ENCODE measurements at places on chromosomes 11 and 22.

DNA sequence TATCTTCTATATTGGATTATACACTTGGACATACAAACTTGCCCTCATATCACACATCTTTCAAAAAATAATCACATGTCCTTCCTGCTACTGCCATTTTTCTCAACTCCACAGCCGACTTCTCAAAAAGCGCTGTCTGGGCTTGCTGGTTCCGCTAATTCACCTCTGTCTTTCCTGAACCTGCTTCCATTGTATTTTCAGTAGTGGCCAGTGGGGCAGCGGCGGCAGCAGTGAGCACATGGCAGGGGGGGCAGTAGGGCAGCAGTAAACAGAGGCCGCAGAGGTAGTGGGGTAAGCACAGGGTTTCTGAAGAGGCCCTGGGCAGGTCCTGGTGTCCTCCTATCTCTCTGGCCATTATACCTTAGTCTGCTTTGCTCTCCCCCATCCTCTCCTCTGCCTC is 126.3 kb downstream of the RRAS2 start:
- DNase-seq, result no peak

DNA sequence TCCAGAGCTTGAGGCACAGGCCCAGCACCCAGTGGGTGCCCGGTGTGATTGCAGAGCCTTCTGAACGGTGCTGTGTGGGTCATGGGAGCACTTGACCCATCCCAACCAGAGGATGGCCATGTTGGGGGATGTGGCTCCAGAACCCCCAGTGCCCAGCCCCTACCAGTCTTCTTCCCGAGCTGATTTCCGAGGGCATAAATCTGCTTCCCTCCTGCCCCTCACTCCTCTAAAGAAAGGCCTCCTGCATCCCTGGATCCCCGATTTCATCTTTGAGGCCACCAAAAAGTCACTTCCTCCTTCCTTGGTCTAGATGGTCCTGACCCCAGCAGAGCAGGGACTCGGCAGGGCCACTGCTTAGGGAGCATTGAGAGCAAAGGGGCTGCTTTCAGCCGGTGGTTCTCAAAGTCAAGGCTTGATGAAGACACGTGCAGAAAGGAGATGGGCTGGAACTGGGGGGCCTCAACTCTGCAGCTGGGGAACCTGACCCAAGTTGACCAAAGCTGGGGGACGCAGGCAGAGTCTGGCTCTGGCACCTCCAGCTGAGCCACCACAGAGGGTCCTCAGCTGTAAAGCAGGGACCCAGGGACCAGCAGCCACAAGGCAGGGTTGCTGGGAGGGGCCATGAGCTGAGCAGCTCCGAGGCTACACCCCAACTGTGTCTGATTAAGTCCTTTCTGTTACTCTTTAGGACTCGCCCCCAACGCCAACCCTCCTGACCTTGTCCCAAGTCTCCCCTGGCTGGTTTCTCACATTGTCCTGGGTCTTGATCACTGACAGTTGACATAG is 56.6 kb downstream of the LINC01488 start:
- no peak for DNase-seq

DNA sequence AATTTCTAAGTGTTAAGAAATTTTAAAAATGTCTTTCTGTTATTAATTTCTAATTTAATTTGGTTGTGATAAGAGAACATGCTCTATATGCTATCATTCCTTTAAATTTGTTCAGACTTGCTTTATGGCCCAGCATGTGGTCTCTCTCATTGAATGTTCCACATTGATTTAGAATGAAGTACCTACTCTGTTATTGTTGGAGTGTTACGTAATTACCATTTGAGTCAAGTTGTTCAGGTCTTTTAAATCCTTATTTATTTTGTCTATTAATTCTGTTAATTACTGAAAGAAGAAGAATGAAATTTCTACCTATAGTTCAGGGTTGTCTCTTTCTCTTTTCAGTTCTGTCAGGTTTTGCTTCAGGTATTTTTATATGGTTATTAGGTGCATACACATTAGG is 57.0 kb downstream of the PRMT3 start:
- no peak for DNase-seq

- DNase-seq, result no peak
These were observed 19.7 kb downstream of the SLC37A2 start for GRCh38 chr11:125082611-125083311.

DNA sequence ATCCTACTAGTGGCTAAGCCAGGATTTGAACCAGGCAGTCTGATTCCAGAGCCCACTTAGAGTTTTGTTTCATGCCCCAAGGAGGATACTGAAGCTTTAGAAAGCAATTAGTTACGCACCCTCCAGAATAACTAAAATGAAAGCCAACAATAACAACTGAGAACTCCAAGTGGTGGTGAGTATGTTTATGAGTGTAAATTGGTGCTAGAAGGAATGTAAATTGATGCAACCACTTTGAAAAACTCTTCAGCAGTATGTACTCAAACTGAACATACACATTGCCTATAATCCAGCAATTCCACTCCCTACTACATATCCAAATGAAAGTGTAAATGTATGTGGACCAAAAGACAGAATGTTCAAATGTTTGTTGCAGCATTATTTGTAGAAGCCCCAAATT is 6.7 kb upstream of the ARL14EP start:
- DNase-seq, result no peak

- no peak for DNase-seq
These were observed 36.9 kb upstream of the TMEM123 start for GRCh38 chr11:102489186-102490145.

GRCh38 chr11:120333801-120334200 is 2.4 kb upstream of the ARHGEF12 start:
- DNase-seq, result no peak

DNA sequence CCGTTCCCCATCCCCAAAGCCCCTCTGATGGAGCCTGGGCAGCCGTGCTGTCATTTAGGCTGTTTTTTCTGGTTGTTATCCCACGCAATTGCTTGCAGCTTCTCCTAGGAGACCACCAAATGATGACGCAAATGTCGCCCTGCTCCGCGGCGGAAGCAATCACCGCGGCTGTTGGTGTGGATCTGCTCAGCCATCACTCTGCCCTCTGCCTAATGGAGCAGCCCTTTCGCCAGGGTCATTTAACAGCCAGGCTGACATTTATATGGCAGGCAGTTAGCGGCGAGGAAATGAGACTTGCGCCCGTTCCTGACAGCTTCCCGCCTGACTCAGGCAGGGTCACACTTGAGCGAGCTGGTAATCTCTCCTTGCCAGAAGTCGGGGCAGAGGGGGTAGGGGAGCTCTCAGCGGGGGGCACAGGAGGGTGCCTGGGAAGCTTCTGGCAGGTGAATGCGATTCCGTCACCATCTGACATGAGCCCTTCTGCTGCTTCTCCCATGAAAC is 97.9 kb upstream of the RTL6 start:
- DNase-seq, result no peak

- no peak for DNase-seq
These were observed 389 bp upstream of the CASP12 start for GRCh38 chr11:104898685-104899013.

- no peak for DNase-seq
These were observed 12.8 kb downstream of the ETS1 start for GRCh38 chr11:128574576-128575011.

GRCh38 chr11:455566-456147 is 5.6 kb downstream of the PTDSS2 start:
- DNase-seq, result no peak

DNA sequence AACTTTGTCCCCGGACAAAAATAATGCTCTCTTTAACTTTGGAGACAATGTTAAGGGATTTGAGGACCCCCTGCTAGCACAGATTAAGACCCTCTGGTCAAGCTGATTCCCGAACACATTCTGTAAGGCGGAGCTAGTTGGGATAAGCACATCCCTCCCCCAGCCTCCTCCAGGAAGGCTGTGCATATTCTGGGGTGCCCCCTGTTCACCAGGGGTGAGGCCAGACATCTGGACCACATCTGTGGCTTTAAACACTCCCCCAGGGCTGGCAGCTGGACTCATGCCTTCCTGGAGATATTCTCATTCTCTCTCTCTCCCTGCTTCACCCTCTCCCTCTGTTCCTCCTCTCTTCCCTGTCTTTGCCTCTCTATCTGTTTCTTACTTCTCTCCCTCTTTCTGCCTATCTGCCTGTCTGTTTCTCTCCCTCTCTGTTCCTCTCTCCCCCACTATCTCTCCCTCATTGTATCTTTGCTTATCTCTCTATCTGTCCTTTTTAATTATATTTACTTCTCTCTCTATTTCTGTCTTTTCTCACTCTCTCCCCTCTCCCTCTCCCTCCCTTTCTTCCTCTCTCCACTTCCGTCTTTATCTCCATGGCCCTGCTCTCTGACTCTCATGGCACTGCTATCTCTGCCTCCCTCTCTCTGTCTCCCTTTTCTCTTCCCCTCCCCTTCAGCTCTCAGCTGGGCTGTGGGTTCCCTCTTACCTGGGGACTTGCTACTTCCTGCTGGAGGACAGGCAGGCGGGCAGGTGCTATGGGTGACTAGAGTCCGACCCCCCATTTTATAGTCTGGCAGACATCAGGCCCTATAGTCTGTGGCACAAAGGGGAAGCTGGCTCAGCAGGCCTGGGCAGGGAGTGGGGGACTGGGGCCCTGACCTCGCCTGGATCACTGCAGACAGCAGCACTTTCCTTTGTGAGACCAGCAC is at the start of gene CRYBB1:
Gene CRYBB1 (minus strand): TSS at position 757 of the 929 bp plus-strand sequence. CDS start 1,708 bp downstream, outside the sequence.
- no peak for DNase-seq

GRCh38 chr11:112822478-112823274 is 138.5 kb upstream of the NCAM1 start:
- DNase-seq, result no peak

DNA sequence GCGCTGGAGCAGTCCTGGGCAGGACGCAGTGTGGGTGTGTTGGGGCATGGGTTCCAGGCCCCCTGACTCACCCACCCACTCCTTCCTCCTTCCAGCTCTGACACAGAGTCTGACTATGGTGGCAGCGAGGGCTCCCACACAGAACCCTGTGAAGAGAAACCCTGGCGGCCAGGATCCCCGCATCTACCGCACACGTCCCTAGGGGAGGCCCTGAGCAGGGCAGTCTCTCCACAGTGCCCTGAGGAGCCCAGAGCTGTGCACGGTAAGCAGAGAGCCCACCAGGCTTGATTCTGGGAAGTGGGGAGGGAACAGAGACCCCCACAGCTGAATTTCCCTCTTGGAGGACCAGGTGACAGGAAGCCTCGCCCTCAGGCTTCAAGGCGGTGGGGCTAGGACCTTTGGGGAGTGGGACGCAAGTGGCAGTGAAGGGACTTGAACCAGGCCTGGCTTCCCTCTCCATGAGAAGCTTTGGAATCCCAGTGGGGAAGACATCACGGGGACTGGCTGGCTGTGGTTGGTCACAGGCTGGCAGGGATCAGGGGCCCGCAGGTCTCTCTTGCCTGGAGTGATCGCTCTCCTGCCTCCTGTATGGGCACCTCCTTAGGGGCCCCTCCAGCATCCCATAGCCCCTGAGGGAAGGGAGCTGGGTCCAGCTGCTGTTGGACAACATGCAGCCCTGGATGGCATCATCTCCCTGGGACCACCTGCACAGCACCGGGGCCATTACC is 96.4 kb upstream of the PARVA start:
- DNase-seq, result no peak

DNA sequence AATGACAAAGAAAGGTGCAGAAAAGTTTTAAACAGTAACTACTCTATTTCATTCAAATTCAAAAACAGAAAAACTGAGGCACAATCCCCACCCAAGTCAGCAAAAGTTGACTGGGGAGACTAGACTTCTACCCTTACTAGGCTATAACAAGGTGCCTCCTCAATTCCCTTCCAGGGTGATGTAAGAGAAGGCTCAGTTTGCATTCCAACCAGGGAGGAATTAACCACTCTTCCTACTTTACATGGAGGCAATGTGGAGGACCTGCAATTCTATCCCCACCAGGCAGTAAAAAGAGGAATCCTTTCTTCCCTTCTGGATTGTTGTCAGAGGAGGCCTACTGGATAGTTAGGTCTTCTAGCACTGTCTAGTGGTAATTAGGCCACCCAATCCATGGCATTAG is 26.1 kb downstream of the TYR start:
- no peak for DNase-seq

GRCh38 chr11:3955299-3955665 is 99.8 kb downstream of the STIM1 start:
- DNase-seq, result no peak

DNA sequence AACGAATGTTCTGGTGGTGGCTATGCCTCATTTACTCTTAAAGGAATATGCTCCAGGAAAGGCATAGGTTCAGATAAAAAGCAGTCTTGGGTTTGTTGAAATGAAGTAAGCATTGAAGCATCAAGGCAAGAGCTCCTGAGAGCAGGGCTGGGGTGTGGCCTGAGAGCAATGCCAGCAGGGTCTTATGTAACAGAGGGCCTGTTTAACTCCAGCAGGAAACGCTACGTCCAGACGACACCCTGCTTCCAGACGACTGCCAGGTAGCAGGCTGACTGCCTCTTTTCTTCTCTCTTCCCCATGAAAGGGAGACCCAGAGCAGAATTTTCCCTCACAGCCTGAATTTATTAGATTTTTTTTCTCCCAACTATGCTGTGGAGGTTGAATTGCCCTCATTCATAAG is 127.2 kb upstream of the SLC5A12 start:
- no peak for DNase-seq

- DNase-seq, result no peak
These were observed 14.9 kb upstream of the HBE1 start for GRCh38 chr11:5284637-5285036.

Data from muscle of back (tissue), 13 donors.